Activated T-cell treated with anti-CD3 and anti-CD28 coated beads for 48 hours (primary cell): ENCODE measurements at places on chromosomes 3 and 15.

- no peak for DNase-seq
Observed at GRCh38 chr15:51878446-51879386, 49.3 kb downstream of the TMOD3 start.

- no peak for DNase-seq
Observed at GRCh38 chr3:132726341-132726823, 4.2 kb upstream of the NPHP3 start.

- DNase-seq = no peak
Observed at GRCh38 chr3:81650187-81650586, 111.3 kb downstream of the GBE1 start.

DNA sequence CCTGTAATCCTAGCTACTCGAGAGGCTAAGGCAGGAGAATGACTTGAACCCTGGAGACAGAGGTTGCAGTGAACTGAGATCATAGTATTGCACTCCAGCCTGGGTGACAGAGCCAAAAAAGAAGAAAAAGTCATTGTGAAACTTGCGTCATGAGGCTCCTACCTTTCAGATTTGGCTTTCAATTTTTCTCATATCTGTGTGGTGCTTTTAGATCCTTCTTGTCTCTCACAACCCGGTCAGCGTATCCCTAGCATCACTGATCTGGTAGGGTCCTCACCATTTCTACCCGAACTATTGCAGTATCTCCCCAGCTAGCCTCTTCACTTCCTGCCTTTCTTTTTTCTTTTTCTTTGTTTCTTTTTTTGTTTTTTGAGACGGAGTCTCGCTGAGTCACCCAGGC, 21.6 kb upstream of the GCNT3 start:
- DNase-seq = peak; percentile 0

GRCh38 chr15:87764461-87765240, 491.9 kb downstream of the NTRK3 start:
- no peak for DNase-seq

DNA sequence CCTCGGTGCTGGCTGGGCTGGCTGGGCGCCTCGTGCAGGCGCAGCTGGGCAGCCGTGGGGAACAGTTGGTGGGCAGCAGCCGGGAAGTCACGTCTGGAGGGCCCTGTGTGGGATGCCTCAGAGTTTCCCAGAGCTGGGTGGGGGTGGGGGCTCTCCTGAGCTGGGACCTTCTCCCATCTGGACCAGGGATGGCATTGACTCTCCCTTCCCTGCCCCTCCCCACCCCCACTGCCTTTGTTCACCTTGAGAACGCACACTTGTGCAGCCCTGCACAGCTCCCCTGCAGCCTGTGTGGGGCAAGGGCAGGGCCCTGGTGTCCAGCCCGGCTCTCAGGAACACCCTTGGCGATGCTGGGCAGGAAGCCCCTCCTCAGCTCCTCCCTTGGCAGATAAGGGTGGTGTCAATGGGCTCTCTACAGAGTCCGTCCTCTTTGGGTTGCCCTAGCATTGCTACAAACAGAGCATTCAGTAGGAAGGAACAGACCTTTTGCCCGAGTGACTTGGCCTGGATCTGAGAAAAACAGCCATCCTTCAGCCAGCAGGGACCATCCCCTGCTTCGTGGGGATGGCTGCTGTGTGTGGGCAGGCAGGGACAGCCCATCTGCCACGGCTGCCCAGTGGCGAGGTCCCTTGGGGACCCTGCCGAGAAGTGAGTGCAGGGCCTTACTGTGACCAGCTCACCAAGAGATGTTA, 25.5 kb upstream of the KLF13 start:
- no peak for DNase-seq

- DNase-seq = no peak
Observed at GRCh38 chr3:120161902-120162301, 67.7 kb upstream of the GSK3B start.

DNA sequence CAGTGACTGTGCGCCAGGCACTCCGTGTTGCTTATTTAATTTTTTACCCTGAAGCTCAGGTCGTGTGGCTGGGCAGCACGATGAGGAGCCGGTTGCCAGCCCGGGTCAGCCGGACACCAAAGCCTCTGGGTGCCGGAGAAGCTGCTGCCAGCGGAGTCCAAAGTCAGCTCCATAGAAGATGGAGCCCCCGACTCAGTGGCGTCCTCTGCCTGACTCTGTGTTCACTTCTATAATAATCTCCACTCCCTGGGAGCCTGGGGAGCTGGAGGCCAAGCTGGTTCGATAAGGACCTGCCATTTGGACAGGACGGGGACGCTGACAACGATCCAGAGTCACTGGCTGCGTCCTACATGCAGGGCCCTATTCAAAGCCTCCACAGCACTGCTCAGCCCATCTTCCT, 78.6 kb downstream of the VGLL4 start:
- no peak for DNase-seq

DNA sequence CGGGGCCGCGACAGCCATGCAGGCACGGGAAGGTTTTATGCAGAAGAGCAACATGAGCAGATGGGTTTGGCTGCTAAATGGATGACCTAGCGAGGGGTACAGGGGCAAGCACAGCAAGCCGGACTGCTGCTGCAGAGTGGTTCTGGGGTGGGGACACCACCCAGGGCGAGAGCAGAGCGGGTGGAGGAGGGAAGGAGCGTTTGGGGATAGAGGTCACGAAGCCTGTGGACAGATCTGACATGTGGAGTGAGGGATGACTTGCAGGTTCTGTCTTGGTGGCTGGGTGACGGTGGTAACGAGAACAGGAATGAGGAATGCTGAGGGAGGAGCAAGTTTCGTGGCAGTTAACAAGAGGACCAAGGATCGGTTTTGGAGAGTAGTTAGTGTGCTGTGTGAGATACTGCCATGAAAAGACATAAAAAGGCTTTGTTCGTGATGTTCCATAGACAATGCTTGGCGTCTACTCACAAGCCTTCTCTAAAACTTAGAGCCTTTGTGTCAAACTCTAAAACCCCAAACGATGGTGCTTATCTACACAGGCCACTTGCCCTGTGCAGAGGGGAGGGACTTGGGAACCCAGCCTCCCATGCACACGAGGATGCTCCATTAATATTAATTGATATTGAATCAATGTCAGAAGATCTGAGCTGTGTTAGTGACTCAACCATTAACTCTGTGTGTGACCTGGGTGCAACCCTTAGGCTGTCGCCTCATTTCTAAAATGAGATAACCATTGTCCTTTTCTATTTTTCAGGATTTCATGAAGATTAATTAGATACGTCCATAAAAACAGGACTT, 132.7 kb upstream of the SLC2A2 start:
- DNase-seq = no peak

GRCh38 chr3:150165396-150166094, 194.8 kb upstream of the PFN2 start:
- DNase-seq = no peak

GRCh38 chr3:126121632-126122031, 37.7 kb upstream of the SLC41A3 start:
- no peak for DNase-seq

DNA sequence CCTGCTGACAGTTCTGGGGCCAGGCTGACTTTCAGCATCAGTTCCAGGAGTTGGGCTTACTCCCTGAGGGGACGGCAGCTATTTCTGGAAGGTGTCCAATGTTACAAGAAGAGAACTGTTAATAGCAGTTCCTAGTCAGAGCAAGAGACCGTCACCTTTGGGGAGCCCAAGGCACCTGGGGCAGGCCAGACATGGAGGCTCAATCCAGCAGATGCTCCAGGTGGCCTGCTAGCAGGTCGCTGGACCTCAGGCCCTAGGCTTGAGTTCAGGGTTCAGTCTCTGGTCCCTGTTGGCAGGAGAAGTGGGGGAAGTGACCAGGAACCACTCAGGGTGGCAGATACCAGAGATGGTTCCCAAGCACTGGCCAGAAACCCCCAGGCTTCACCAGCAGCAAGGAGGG, 25.9 kb downstream of the C3orf20 start:
- DNase-seq = no peak

DNA sequence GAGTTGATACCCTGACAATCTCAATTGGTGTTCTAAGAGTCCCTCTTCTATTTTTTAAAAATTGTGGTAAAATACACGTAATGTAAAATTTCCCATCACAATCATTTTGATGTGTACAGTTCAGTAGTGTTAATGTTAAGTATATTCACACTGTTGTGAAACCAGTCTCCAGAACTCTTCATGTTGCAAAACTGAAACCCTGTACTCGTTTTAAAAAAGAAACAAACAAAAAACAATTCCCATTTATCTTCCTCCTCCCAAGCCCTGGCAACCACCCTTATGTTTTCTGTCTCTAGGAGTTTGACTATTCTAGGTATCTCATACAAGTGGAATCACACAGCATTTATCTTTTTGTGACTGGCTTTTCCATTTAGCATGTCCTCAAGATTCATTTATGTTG, 28.7 kb upstream of the ALPK3 start:
- no peak for DNase-seq

DNA sequence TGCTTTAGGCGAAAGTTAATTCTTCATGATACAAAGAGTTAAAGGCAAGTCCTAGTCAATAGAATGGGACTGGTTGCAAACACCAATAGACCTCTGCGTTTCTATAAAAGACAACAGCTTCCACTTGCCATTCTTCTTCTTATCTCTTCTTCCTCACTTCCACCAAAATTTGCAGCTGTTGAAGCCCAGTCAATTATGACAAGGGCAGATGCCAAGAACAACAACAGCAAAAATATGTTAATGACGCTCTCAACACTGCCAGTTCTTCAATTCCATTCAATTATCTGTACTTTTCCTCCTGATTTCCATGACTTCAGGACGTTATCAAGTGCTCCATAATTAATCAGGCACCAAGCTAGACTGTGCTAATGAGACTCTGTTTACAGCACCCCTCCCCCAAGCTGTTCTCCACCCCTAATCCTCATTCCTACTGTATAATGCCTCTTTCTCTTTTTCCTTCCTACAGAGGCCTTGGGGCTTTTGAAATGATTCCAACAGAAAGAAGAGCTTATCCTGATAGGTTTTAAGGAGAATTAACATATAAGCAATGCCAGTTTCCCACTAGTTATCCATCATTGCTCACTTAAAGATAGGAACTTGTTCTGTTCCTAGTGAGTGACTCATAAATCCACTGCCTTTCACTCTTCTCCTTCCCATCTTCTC, 1160.5 kb downstream of the IGSF11 start:
- DNase-seq = no peak

DNA sequence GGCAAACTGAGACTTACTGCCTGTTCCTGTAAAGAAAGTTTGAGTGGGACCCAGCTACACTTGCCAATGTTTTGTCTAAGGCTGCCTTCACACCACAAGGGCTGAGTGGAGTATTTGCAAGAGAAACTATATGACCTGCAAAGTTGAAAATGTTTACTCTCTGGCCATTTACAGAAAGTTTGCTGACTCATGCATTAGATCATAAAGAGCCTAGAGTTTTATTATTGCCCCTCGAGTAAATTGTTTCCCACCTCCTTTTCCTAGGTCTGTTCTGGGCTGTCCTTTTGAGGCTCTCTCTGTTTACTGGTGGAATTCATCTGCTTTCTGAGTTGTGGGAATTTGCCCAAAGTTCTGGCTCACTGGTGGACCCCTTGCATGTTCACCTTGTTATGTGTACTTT, 6.7 kb upstream of the PROK2 start:
- no peak for DNase-seq

- no peak for DNase-seq
Observed at GRCh38 chr3:125389282-125389681, 14.2 kb upstream of the ZNF148 start.

- no peak for DNase-seq
Observed at GRCh38 chr3:188362405-188362831, 208.5 kb downstream of the LPP start.

DNA sequence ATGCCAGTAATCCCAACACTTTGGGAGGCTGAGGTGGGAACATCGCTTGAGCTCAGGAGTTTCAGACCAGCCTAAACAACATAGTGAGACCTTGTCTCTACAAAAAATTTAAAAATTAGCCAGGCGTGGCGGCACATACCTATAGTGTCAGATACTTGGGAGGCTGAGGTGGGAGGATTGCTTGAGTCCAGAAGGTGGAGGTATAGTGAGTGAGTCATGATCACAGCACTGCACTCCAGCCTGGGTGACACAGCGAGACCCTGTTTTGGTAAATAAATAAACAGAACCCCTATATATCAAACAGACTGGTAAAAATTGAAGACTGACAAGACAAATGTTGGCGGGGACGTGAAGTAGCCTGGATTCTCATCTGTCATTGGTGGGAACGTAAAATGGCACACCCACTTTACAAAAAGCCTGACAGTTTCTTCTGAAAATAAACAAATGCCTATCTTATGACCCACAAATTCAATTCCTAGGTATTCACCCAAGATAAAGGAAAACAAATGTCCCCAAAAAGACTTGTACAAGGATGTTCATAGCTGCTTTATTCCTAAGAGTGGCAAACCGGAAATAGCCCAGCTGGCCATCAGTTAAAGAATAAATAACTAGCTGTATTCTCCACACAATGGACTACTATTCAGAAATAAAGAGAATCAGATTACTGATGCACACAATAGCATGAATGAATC, 47.0 kb upstream of the GK5 start:
- DNase-seq = no peak

DNA sequence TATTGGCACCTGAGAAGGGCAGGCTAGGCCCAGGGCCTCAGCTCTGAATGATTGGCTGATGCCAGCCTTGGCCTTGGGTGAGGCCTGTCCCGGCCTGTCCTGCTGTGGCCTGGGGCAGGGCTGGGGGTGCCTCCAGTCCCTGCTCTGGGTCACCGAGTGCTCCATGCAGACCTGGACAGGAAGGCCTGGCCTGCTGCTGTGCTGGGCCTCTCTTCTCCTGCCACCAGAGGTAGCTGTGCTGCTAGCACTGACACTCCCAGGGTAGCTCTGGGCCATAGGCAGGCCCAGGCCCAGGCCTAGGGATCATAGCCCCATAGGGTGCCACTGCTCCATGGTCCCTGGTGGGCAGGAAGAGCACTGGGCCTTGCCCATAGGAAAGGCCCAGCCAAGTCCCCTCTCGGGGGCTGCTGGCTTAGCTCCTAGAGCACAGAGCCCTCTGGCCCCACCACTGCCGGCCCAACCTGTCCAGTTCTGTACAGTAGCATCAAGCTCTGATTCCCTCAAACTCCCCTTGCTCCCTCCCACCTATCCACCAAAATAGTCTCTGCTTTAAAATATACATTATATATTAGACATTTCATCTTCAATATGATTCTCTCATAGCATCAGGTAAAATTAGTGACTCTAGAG, 18.2 kb downstream of the ABTB1 start:
- DNase-seq = no peak

DNA sequence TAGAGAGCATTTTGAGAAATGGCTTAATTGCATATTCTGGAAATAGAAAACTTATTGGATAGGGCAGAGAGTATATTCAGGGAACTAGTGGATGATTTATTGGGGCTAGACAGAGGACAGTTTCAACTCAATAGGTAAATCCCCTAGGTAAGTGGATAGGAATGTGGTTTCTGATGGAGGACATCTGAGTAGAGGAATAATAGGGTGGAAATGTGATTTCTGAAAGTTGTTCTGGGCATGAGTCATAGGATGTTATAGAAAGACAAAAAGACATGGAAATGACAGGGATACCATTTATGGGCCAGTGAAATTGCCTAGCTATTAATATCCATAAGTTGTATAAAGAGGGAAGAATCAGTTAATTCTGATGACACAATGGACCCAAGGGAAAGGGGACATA, 563.3 kb upstream of the GOLIM4 start:
- DNase-seq = no peak

DNA sequence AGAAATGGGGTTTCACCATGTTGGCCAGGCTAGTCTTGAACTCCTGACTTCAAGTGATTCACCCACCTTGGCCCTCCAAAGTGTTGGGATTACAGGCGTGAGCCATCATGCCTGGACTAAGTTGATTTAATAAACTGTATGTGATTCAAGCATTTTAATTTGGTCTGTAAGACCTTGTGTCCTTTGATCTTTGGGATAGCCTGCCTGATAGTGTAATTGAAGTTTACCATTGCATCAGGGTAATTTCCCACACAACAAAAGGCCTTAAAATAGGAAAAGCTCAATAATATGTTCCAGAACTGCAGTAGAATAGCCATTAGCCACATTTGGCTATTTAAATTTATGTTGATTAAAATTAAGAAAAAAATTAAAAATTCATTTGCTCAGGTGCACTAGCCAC, 25.2 kb upstream of the DENND6A start:
- DNase-seq = no peak
